T-cell (primary cell): ENCODE measurements at places on chromosomes 13 and 19.

- H3K36me3 ChIP-seq: no peaks in the 10 kb centered on the region
- no peak overlapping the region for H3K4me3 ChIP-seq
- H3K4me1 ChIP-seq: peaks cover 19% of the 10 kb centered on the region
- no peaks in the 10 kb centered on the region for H3K27me3 ChIP-seq
- DNase-seq: peak; percentile 78
Measured at GRCh38 chr19:41934849-41935374, 6.7 kb upstream of the ERFL start.

GRCh38 chr19:7676376-7676775, 514 bp upstream of the MCEMP1 start:
- no peak overlapping the region for H3K27ac ChIP-seq
- peaks cover 21% of the 10 kb centered on the region for H3K4me1 ChIP-seq
- no peak overlapping the region for H3K4me3 ChIP-seq
- no peaks in the 10 kb centered on the region for H3K27me3 ChIP-seq
- H3K36me3 ChIP-seq: no peaks in the 10 kb centered on the region
- no peak for DNase-seq

- no peaks in the 10 kb centered on the region for H3K27me3 ChIP-seq
- peaks cover 11% of the 10 kb centered on the region for H3K36me3 ChIP-seq
- no peak for DNase-seq
- H3K4me1 ChIP-seq: no peaks in the 10 kb centered on the region
- no peak overlapping the region for H3K4me3 ChIP-seq
Measured at GRCh38 chr13:41224113-41225110, 30.0 kb upstream of the KBTBD7 start.

GRCh38 chr19:15595069-15595468, 19.9 kb upstream of the CYP4F8 start:
- H3K27me3 ChIP-seq: no peaks in the 10 kb centered on the region
- DNase-seq: no peak
- H3K36me3 ChIP-seq: no peaks in the 10 kb centered on the region
- H3K4me3 ChIP-seq: no peak overlapping the region

DNA sequence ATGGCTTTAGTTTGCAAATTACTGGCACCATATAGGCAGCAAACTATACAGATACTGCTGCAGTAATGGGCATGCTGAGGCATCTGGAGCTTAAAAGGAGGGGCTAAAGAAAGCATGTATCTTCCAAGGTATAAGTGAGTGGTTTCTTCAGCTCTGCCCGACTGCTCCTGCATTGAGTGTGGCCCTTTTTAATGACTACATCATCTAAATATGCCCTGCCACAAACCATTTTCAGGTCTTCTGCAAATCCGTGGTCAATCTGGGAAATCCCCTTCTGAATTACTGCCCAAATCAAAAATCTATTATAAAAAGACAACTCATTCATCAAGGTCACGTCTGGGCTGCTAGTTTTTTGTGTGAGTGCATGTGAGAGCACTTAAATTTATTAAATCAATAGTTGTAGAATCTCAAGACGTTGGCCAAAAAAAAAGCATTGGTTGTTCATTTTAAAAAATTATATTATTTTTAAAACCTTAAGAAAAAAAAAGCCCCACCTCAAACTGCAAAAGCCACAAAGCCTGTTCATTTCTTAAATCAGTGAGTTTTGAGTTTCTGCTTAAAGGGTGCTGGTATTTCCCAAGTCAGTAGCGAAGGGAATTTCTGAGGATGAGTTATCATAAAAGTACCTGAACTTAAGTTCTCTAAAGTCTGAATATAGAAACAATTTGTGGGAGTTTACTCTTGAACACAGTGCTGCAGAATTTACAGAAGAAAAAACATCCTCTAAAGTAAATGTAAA, 16.3 kb downstream of the LCP1 start:
- H3K4me1 ChIP-seq: peaks cover 65% of the 10 kb centered on the region
- H3K36me3 ChIP-seq: peaks cover 4% of the 10 kb centered on the region
- H3K4me3 ChIP-seq: no peak overlapping the region
- H3K27me3 ChIP-seq: no peaks in the 10 kb centered on the region
- DNase-seq: no peak

DNA sequence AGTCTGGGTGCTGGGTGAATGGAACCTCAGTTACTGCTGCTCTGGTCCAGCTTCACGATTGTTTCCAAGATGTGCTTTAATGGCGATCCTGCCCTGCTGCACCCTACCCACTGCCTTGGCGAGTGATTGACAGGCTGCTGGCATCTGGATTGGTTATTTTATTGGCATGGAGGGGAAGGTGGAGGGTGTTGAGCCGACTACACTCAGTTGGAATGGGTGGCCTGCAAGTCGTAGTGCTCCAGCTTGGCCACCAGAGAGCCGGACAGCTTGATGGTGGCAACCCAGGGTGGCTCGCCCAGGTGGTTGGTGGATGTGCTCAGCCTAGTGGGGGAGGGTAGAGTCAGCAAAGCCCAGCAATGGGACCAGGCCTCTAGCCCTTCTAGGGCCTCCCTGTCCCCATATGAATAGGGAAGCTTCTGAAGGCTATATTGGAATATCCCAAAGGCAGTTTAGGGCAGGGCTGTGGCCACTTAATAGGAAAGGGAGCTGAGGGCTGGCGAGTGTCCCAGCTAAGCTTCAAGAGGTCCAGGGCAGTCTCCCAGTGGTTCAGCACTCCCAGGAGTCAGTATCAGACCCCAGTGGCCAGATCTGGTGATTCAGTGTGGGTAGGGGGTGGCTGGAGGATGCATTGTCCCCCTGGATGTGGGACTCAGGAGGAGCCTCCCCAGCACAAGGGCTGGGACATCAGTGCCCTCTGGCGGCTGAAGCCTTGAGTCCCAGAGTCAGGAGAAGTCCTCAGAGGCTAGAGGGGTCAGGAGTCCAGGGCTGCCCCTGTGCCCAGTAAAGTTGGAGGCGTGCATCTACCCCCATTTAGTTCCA, 3.4 kb downstream of the GGN start:
- H3K4me3 ChIP-seq: no peak overlapping the region

GRCh38 chr13:41452462-41452861, 4.9 kb upstream of the RGCC start:
- DNase-seq: no peak
- no peak overlapping the region for H3K4me3 ChIP-seq
- H3K36me3 ChIP-seq: no peaks in the 10 kb centered on the region
- no peak overlapping the region for H3K27ac ChIP-seq

DNA sequence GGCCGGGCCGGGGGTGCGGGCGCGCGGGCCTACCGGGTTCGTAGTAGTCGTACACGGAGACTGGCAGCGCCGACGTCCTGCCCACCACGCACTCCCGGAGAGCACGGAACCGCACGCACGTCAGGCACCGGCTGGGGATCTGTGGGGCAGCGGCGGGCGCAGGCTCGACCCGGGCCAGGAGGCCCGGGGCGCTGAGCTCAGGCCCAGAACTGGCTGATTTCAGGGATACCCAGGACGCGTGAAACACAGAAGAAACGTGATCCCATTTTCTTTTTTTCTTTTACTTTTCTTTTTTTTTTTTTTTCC, 9.0 kb downstream of the F2RL3 start:
- peaks cover 8% of the 10 kb centered on the region for H3K27me3 ChIP-seq
- H3K4me3 ChIP-seq: no peak overlapping the region
- peaks cover 47% of the 10 kb centered on the region for H3K4me1 ChIP-seq
- no peaks in the 10 kb centered on the region for H3K36me3 ChIP-seq
- H3K27ac ChIP-seq: no peak overlapping the region

GRCh38 chr13:110564472-110564985, 3.0 kb upstream of the RAB20 start:
- no peak overlapping the region for H3K4me3 ChIP-seq
- peaks cover 21% of the 10 kb centered on the region for H3K27me3 ChIP-seq
- no peaks in the 10 kb centered on the region for H3K36me3 ChIP-seq
- H3K4me1 ChIP-seq: no peaks in the 10 kb centered on the region
- no peak overlapping the region for H3K27ac ChIP-seq

DNA sequence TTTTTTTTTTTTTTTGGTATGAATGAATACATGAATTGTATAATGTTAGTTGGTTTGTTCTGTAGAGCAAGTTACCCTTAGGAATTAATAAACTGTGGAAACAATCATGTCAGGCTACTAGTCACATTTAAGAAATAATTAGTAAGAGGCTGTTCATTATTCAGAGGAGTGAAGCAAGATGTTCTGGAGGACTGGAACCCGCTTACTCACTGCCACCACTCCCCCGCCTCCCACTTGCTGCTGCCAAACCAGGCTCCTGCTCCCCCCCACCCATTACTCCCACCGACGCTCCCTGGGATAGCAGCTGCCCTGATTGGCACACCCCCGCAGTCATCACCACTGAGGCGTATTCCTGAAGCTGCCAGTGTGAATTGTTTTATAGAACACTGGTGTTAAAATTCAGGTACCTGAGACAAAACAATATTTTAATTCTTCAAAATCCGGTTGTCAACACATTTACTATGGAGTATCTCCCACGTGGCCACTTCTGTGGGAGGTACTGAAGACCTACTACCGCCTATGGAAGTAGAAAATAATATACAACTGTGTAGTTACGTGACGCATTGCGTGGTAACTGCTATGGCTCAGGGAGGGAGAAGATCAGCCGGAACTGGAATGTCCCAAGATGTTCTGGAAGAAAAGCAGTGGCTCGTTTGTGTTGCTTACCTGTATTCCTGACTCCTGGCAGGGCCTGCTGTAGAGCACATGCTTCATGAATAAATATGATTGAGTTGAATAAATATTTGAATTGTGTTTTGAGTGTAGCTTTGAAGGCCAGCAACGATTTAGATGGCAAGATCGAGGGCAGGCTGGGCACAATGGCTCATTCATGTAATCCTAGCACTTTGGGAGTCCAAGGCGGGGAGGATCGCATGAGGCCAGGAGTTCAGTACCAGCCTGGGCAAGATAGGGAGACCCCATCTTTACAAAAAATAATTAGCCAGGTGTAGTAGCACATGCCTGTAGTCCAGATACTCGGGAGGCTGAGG, 1.7 kb downstream of the DPY19L3 start:
- DNase-seq: no peak
- no peaks in the 10 kb centered on the region for H3K27me3 ChIP-seq
- H3K27ac ChIP-seq: no peak overlapping the region

GRCh38 chr19:31511098-31511497, 161.9 kb upstream of the TSHZ3 start:
- H3K4me1 ChIP-seq: no peaks in the 10 kb centered on the region
- no peak overlapping the region for H3K27ac ChIP-seq
- DNase-seq: no peak
- H3K4me3 ChIP-seq: no peak overlapping the region
- no peaks in the 10 kb centered on the region for H3K36me3 ChIP-seq
- H3K27me3 ChIP-seq: no peaks in the 10 kb centered on the region

DNA sequence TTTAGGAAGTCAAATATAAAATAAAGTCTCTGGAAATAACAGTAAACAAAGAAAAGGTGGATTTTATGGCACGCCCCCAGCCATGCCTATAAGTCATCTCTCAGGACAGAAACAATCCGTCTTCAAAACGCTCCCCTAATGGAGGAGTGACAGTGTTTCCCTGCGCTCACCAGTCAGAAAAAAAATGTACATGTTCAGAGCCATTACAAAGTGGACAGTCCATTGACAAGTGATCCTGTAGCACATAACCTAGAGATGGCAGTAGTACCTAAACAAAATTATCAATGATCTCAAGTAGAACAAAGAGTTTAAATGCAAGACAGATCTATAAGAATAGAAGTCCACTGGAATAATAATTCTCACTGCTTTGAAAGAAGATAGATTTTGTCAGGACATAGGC, 891.7 kb upstream of the MIR17HG start:
- H3K4me1 ChIP-seq: no peaks in the 10 kb centered on the region
- H3K27ac ChIP-seq: no peak overlapping the region
- H3K27me3 ChIP-seq: no peaks in the 10 kb centered on the region
- no peaks in the 10 kb centered on the region for H3K36me3 ChIP-seq
- no peak for DNase-seq
- H3K4me3 ChIP-seq: no peak overlapping the region

- H3K27ac ChIP-seq: no peak overlapping the region
- H3K36me3 ChIP-seq: no peaks in the 10 kb centered on the region
- H3K4me3 ChIP-seq: no peak overlapping the region
- no peaks in the 10 kb centered on the region for H3K4me1 ChIP-seq
- no peaks in the 10 kb centered on the region for H3K27me3 ChIP-seq
Measured at GRCh38 chr19:50549059-50549926, 18.9 kb downstream of the LRRC4B start.

- no peaks in the 10 kb centered on the region for H3K36me3 ChIP-seq
- no peak overlapping the region for H3K4me3 ChIP-seq
- H3K27me3 ChIP-seq: no peaks in the 10 kb centered on the region
- no peaks in the 10 kb centered on the region for H3K4me1 ChIP-seq
- DNase-seq: no peak
- H3K27ac ChIP-seq: no peak overlapping the region
Measured at GRCh38 chr13:66275416-66275815, 954.7 kb downstream of the PCDH9 start.

DNA sequence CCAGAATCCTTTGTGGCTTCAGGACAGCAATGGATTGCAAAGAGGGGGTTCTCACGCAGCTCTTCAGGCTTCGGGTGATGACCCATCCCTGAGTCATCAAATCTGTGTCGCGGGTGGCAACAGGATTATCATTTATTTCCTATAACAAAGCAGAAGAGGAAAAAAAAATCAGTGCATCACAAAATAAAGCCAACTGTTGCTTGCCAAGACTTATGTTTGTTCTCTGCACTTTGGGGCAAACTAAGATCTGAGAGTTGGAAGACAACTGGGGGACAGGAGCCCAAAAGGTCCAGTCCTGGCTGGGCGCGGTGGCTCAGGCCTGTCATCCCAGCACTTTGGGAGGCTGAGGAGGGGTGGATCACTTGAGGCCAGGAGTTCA, 6.4 kb downstream of the GNA15 start:
- H3K4me3 ChIP-seq: no peak overlapping the region
- H3K27ac ChIP-seq: peak overlapping the region; percentile 47
- H3K36me3 ChIP-seq: no peaks in the 10 kb centered on the region

DNA sequence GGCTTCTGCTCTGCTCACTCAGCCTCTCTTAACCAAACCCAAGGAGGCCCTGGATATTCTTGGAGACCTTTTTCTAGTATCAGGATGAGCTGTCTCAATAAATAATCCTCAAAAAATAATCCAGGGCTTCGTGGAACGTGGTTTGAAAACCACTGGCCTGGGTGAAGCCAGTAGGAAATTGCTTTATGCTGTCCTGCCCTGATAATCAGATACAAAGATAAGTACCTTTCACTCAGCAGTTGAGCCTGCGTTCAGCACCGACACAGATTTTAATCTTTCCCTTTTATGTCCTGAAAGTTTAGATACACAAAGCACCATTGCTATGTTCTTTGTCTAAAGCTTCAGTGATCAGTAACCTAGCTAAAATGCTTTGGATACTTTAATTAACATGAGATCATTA, 460.0 kb downstream of the RFC3 start:
- H3K36me3 ChIP-seq: no peaks in the 10 kb centered on the region
- no peak for DNase-seq
- no peak overlapping the region for H3K27ac ChIP-seq
- no peaks in the 10 kb centered on the region for H3K4me1 ChIP-seq
- no peaks in the 10 kb centered on the region for H3K27me3 ChIP-seq

DNA sequence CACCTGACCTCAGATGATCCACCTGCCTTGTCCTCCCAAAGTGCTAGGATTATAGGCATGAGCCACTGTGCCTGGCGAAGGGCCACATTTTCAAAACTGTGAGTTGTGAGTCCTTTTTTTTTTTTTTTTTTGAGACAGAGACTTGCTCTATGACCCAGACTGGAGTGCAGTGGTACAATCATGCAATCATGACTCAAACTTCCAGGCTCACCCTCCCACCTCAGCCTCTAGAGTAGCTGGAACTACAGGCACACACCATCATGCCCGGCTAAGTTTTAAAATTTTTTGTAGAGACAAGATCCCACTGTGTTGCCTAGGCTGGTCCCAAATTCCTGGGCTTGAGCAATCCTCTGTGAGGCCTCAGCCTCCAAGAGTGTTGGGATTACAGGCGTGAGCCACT, 3.8 kb upstream of the MYPOP start:
- DNase-seq: no peak
- H3K27me3 ChIP-seq: peaks cover 13% of the 10 kb centered on the region
- H3K4me1 ChIP-seq: peaks cover 4% of the 10 kb centered on the region
- H3K27ac ChIP-seq: no peak overlapping the region
- H3K4me3 ChIP-seq: no peak overlapping the region
